Posterior cingulate gyrus (tissue), 11 donors: ENCODE measurements at places on chromosomes 16 and 17.

- no peak for DNase-seq
Measured at GRCh38 chr16:57612494-57612893, 15.9 kb upstream of the ADGRG1 start.

GRCh38 chr17:15303851-15304250 lies 37.5 kb downstream of the TEKT3 start:
- DNase-seq, result no peak

DNA sequence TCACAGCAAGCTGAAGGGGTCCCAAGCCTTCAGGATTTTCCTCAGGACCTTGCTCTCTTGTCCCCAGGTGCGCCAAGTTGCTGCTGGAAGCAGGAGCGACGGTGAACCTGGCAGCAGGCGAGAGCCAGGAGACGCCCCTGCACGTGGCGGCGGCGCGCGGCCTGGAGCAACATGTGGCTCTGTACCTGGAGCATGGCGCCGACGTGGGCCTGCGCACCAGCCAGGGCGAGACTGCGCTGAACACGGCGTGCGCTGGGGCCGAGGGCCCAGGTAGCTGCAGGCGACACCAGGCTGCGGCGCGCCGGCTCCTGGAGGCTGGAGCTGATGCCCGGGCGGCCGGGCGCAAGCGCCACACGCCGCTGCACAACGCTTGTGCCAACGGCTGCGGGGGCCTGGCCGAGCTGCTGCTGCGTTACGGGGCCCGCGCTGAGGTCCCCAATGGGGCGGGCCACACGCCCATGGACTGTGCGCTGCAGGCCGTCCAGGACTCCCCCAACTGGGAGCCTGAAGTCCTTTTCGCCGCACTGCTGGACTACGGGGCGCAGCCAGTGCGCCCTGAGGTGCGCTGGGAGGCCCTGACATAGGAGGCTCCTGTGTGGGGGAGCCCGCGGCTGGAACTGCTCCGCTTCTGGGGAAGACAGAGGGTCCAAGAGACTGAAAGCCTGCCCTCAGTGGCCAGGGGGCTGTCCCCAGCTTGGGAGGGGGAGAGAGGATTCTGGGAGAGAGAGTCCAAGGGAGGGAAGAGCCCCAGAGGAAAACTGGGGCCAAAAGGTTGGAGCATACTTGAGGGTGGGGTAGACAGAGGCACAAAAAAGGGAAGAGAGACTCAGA lies 6.4 kb downstream of the ASB16 start:
- DNase-seq, result no peak

DNA sequence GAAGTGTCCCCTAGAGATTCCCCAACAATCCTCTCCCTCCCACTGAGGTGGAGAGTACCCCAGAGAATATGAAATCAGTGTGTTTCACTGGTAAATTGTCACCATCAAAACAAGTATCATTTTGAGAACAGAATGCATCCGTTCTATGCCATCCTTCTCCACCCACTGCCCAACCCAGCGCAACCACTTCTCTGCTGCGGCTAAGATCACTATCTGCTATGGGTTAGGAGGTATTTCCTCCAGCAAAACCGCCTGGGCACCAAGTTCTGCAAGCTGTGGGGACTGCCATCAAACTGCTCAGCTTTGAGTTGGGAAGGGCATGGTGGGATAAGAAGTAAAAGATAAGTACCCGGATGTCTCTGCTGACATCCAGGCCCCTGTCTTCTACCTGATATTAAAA lies 24.4 kb downstream of the CNTNAP1 start:
- DNase-seq, result no peak

- DNase-seq, result peak; percentile 93
Measured at GRCh38 chr16:67155295-67156142, 4.2 kb downstream of the TRADD start.

- peak; percentile 36 for DNase-seq
Measured at GRCh38 chr17:43467981-43468581, 15.7 kb upstream of the DHX8 start.

DNA sequence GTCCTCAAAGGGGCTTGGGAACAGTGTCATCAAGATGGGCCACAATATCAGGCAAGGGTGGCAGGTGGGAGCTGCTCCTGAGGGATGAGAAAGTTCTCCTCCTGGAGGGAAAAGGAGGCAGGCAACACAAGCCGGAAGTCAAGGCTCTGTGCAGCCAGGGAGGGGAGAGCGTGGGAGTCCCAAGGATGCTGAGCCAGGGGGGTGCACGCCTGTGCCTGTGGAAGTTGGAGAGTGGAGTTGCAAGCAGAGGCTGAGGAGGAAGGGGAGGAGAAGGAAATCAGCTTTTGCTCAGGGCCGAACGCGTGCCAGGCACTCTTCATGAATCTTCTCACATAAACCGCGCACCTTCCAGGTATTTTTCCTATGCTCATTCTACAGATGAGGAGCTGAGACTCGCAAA lies 7.4 kb upstream of the SLC13A2 start:
- no peak for DNase-seq
